RCC 7860 (cell line): ENCODE measurements at places on chromosomes 16 and 17.

DNA sequence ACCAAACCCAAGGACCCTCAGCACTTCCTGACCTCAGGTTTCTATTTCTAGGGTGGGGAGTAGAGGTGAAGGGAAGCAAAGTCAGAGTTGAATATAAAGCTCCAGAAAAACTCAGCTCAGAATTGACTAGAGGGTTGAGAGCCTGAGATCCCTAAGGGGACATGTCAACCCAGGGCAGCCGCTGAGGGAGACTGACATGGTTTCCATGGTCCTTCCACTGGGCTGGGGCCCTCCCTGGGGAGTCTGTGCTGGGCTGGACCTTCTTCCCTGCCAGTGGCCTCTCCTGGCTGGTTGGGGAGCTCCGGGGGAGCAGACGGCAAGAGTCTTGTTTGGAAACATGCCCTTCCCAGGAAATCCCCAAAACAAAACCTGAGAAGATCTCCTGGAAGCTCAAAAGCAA is 121.3 kb downstream of the METRNL start:
- no peak for DNase-seq

GRCh38 chr17:50923611-50924010 is 57.5 kb upstream of the TOB1 start:
- DNase-seq: no peak

DNA sequence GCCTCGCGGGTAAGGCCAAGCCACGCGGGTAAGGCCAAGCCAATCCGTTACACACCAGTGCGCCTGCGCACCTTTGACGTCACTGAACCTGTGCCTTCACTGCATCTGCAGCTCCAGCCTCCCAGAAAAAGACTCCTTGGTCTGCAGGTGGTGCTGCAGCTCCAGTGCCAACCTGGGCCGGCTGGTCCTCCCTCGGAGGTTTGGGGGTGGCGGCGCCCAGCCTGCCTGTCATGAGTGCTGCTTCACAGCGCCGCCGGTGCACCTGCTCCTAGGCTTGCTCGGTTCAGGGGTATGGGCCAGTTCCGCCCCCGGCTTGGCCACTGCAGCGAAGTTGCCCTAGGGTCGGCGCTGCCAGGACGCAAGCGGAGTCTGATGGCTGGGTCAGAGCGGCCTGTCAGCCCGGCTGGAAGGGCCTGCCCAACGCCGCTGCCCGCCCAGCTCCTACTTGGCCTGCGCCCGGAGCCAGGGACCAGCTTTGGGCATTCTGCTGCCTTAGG is 146.6 kb downstream of the USP22 start:
- no peak for DNase-seq

GRCh38 chr17:66548158-66548557 is 245.7 kb downstream of the PRKCA start:
- peak; percentile 76 for DNase-seq

DNA sequence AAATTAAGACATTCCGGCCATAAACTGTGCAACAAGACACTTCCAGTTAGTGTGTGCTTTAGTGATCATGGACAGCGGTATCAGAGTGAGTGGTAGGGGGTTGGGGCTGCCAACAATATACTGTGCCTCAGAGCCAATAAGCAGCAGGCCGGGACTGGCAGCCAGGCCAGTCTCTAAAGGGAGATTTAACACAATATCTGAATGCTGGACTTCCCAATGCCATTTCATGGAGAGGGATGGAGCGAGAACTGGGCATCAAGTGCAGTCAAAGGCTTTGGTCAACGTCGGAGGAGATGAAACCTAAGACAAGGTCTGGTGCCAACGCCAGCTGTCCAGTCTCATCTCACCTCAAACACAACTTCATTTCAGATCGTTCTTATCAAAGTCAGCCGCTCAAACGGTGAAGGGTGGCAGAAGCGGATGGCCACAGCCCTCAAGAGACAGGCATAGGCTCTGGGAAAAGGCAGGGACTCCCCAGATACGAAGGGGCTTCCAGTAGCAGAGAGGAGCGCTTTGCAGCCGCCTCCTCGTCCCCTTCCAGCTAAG is 935 bp downstream of the USP32 start:
- no peak for DNase-seq

DNA sequence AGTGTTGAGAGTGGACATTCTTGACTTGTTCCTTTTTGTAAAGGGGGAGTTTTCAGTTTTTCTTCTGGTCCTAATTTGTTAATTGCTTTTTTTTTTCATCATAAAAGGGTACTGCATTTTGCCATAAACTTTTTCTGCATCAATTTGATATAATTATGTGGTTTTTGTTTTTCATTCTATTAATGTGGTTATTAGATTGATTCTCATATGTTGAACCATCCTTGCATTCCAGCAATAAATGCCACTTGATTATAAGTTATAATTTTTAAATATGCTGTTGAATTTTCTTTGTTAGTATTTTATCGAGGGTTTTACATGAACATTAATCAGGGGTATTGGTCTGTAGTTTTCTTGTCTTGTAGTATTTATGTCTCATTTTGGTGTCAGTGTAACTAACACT is 87.2 kb upstream of the SMIM36 start:
- no peak for DNase-seq

DNA sequence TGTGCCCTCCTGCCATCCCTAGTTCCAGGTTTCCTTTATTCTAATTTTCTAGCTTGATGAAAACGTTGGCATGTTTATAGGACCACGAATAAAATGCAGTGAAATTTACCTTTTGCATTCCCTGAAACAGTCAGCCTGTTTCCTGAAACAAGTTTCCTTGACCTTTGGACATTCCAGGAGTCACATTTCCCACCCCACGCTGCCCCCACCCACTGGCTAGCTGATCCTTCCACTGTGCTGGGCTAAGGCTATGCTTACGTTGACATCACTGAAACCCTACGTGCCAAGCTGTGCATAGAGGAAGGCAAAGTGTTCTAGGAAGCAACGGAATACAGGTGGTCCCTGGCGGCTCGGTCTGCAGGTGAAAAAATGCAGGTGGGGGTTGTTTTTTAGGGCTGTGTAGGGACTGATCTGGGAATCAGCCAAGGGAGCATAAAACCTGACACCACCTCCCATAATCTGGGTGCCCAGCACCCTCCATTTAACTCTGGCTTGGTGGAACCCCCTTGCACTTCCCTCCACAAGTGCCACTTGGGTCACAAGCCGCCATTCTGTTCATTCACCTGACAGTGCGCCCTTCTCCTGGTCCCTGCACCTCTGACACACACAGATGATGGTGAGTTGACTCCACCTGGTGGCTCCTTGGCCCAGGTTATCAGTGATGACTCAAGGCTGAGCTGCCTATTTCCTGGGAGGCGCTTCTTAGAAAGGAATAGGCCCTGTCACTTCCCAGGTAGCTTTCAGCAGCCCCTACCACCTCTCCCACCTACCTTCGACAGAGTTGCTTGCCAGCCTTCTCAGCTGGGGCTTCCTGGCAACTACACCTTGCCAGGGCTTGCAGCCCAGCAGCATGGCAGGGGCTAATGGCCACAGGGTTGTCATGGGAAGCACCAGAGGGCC is 83.7 kb downstream of the N4BP1 start:
- DNase-seq: peak; percentile 30

GRCh38 chr16:86452451-86452850 is 57.9 kb upstream of the FOXF1 start:
- DNase-seq: no peak

- DNase-seq: no peak
These were observed 2.5 kb upstream of the SLC13A2 start for GRCh38 chr17:28470914-28471366.

- DNase-seq: no peak
These were observed 60.4 kb downstream of the NDEL1 start for GRCh38 chr17:8496081-8496480.

DNA sequence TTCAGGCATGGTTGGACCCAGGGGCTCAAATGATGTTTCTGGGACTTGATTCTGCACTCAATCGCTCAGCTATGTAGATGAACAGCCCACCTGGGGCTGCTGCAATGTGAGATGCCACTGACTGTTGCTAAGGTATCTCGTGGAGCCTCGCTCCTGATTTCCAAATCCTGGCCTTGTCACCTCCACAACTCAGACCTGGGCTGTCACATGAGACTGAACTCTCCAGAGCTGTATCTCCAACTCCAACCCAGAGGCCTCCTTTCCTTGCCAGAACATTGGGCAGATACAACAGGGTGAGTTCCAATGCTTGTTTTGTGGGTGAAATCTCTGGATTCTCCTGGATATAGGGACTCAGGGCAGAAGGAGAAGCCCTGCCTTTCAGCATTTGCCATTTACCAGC is 79.5 kb downstream of the GNAO1 start:
- no peak for DNase-seq

DNA sequence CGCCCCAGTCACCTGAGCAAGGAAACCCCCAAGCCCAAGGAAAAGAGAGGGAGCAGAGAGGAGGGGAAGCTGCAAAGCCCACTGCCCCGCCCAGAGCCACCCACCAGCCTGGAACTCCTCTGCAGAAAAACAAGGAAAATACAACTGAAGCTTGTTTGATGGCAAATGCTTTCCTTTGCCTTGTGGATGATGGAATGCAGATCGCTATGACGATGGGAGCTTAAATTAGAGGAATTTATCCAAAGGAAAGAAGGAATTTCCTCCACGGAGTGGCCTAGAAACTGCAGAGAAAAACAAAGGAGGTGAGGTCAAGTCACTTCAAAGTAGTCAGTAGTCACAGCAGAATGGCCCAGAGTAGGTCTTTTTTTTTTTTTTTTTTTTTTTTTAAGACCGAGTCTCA is 31.5 kb upstream of the ASGR2 start:
- DNase-seq: no peak

GRCh38 chr17:49365667-49366066 is 3.6 kb upstream of the ZNF652 start:
- DNase-seq: peak; percentile 14

- DNase-seq: no peak
These were observed 35.1 kb downstream of the TLE7 start for GRCh38 chr16:71406724-71407123.

- no peak for DNase-seq
These were observed 6.5 kb downstream of the PDIA2 start for GRCh38 chr16:289395-289997.

GRCh38 chr17:12859520-12859919 is 70.2 kb downstream of the ARHGAP44 start:
- DNase-seq: no peak

GRCh38 chr16:82470620-82471152 is 156.1 kb upstream of the CDH13 start:
- no peak for DNase-seq

DNA sequence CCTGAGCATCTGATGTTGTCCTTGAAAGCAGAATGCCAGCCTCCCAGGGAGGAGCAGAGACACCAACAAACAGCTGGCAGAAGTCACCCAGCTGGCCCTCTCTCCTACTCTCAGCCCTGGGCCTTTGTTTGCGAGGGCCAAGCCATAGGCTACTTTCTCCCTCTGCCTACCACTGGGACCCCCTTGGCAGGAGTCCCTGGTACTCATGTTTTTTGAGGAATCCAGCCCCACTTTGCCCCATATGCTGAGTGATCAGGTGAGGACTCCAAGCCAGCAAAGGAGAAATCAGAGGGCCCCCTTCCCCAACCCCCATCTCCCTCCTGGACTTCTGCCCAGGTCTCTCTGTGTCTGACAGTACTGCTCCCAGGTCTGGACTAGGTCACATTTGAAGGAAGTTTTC is 121.9 kb downstream of the USP31 start:
- DNase-seq: no peak

- DNase-seq: no peak
These were observed 636 bp upstream of the ERN1 start for GRCh38 chr17:64130559-64131001.

DNA sequence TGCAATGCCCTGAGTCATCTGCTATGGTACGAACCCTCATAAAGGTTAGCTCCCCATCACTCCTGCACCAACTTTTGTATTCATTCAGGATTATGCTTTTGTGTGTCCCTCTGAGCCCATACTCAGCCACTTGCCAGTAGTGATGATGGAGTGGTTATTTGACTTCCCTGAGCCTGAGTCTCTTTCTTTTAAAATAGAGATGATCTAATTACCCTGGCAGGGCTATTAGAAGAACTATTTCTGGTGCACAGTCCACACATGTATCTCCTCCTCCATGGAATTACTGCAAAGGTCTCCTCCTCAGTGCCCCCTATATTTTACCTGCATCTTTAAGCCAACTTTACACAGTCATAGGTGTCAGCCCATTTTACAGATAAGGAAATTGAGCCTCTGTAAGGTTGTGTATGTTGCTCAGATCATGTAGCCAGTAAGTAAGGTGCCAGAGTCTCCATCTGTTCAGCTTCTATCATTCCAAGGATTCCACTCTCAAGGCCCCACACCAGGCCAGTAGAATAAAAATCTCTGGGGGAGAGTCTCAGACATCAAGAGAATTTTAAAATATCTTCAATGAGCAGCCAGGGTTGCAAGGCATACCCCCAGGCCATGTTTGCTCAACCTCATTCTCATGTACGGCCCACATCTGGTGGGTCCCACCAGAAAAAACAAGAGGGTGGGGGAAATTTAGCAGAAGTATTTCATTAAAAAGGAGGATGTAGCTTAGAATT is 333.7 kb upstream of the HSBP1 start:
- DNase-seq: no peak

- no peak for DNase-seq
These were observed 32.7 kb downstream of the ADAMTS18 start for GRCh38 chr16:77402118-77402517.

- DNase-seq: no peak
These were observed 45.0 kb upstream of the ARHGAP44 start for GRCh38 chr17:12744298-12744697.

DNA sequence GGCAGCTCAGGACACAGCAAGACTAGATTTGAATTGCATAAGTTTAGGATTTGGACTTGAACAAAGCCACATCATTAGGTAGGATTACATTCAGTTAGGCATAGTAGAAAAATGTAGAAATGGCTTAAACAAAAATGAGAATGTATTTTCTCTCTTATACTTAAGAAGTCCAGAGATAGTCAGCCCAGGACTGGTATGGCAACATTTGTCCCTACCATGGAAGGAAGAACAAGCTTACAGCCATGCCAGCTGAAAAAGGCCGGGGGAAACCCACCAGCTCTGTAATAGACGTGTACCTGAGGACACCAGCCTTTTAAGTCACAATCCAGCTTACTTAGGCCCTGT is 11.2 kb upstream of the TMIGD1 start:
- DNase-seq: no peak

- DNase-seq: no peak
These were observed 635 bp downstream of the SCPEP1 start for GRCh38 chr17:56978441-56979090.

DNA sequence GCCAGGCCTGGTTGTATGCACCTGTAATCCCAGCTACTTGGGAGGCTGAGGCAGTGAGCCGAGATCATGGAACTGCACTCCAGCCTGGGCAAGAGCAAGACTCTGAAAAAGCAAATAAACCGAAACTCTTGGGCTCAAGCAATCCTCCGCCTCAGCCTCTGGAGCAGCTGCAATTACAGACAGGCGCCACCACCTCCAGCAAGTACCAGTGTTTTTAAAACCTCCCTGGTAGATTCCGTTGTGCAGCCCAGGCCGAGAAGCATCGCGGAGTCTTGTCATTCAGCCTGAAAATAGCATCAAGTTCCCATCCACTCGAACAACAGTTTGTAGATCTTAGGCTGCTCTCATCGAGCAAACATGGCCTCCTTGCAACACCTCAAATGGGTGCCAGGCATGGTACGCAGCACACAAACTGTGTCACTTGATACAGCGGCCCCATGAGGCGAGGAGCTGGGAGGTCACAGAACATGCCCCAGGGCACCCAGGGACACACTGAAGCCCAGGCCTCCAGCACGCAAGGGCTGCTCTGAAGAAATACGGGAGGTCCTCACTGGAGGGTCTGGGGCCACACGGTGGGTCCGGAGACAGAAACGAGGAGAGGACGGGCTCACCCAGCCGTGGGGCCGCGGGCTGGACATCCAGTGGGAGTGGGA is 18.1 kb downstream of the TMC6 start:
- no peak for DNase-seq
